Stimulated activated CD4-positive, alpha-beta T cell treated with anti-CD3 and anti-CD28 coated beads, Interleukin-2, amount 100 ng/mL, for 48 hours (primary cell): ENCODE measurements at places on chromosomes 1 and 21.

DNA sequence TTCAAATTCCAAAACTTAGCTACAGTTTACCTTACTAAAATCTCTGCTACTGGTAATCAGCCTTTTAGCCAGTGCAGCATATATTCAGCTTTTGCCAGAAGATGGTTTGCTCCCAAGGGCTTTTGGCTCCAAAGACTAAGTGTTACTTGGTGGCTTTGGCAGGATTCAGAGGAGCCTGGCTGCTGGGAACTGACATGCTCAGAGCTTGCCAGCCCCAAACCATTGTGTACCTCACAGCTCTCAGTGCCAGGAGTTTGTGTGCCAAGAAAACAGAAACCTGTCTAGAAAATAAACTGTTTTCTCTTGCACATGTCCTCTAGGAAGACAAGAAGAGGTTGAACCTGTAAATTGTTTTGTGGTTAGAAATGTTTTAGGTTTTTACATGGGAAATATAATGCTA, 315.9 kb downstream of the ST6GALNAC3 start:
- no peak for DNase-seq

GRCh38 chr1:100034470-100034869, 64.7 kb downstream of the SLC35A3 start:
- DNase-seq = no peak

DNA sequence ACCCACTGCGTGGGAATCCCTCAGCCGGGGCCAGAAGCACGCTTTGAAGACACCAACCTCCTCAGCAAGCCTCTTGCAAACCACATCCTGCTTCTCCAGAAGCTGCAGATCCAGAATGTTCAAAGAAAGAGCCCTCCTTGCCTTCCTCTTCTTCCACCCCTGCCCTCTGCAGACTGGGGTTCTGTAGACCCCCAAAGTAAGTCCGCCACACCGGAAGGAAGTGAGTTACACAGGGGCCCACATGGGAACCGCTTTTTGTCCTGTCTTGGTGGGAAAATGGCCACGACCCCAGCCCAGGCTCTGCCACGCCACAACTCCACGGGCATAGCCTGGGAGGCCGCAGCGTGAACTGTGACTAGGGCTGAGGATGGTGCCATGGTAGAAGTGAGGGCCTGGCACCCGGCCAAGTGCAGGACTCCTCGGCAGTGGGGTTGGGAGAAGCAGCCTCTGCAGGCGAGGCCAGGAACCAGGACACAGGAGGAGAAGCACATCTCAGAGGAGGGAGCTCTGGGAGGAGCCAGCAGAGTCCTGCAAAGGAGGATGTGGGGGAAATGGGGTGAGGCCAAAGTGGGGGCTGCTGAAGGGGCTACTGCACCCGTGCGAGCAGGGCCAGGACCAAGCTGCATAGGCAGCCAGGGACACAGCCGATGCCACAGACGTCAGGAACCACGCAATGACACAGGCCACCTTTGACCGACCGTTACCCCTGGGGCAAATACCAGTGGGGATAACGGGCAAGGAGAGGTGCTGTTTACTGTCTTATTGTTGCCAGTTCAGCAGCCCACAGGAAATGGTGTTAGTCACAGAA, 30.9 kb downstream of the PDE9A start:
- DNase-seq = peak; percentile 43

- no peak for DNase-seq
Measured at GRCh38 chr1:27011058-27011764, 1.4 kb downstream of the TENT5B start.

GRCh38 chr1:50493710-50494109, 70.5 kb upstream of the DMRTA2 start:
- DNase-seq = no peak

GRCh38 chr1:106063510-106063909, 993.0 kb upstream of the PRMT6 start:
- DNase-seq = no peak

DNA sequence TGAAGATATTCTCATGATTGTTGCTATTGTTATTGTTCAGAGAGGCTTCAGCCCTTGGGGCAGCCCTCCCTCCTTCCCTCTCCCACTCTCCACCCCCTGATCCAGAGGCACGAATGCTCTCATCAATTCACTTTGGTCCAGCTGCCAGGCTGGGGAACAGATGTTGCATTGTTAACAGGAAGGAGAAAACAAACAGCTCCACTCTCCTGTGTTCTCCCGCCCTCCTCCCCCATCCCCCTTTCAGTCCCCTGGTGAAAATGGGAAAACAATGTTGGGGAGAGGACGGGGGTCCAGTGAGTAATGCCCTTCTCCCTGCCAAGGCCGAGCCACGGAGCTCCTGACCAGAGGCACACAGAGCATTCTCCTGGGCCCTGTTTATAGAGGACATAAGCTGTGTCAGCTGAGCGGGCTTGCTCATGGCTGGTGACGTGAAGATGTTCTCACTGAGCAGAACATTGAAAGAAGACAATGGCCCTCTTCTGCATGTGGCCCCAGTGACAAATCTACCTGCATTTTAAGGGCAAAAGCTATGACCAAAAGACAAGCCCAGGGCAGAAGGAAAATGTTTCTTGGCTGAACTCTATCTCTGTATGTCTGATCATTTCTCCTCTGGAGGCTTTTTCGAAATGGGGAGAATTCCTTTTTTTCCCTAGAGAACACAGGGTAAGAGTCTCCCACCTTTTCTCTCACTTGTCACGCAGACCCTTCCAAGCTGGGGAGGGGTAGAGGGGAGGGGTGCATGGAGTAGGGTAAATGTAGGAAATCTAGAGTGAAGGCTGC, 111.7 kb downstream of the GLUL start:
- no peak for DNase-seq

DNA sequence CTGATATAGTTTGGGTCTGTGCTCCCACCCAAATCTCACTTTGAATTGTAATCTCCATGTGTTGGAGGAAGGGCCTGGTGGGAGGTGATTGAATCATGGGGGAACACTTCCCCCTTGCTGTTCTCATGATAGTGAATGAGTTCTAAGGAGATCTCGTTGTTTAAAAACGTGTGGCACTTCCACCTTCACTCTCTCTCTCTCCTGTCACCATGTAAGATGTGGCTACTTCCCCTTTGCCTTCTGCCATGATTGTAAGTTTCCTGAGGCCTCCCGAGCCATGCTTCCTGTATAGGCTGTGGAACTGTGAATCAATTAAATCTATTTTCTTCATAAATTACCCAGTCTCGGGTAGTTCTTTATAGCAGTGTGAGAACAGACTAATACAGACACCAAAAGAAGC, 40.4 kb downstream of the FRRS1 start:
- DNase-seq = no peak

DNA sequence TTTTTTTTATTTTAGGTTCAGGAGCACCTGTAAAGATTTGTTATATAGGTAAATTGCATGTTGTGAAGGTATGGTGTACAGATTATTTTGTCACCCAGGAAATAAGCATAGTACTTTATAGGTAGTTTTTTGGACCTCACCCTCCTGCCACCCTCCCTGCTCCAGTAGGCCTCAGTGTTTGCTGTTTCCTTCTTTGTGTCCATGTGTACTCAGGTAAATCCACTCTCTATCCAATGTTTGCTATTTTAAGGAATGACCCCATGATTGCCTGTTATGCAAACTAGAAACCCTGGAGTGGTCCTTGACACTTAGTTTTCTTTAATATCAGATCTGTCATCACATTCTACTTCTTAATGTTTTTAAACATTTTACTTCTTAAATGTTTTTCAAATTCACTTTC, 33.9 kb downstream of the LHX9 start:
- DNase-seq = no peak

- no peak for DNase-seq
Measured at GRCh38 chr1:40073062-40073461, 24.0 kb downstream of the PPT1 start.

GRCh38 chr1:155301342-155301841, at the start of gene PKLR:
PKLR (minus strand) TSS chr1:155301438; CDS start chr1:155301395, 43 bp downstream.
- DNase-seq = no peak

DNA sequence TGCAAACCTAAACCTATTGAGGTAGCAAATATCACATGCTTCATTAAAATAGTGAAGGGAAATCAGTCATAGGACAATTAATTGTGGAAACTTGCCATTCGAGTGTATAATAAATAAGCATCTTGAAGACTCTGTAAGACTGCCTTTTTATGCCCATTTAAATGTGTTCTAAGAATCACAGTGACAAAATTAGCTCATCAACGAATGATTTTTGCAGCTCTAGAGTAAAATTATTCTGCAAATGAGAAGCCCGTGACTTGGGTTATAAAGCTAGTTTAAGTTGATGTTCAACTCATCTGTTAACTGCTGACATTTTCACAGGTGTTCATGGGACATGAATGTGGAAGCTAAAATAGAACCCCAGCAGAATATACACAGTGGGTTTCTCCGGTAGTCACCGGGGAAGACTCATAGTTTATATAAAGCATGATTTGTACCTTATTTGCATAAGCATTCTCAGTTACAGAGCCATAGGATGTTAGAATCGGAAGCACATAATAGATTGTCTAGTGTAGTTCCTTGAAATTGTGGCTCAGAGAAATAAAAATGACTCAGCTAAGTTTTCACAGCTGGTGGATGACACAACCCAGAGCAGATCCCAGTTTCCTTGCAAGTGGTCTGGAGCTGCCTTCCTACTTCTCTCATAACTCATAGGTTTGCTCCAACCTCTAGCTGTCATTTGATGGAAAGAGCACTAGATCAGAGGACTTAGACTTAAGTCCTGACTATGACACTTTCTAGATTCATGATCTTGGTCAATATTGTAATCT, 107.3 kb downstream of the UCHL5 start:
- no peak for DNase-seq

DNA sequence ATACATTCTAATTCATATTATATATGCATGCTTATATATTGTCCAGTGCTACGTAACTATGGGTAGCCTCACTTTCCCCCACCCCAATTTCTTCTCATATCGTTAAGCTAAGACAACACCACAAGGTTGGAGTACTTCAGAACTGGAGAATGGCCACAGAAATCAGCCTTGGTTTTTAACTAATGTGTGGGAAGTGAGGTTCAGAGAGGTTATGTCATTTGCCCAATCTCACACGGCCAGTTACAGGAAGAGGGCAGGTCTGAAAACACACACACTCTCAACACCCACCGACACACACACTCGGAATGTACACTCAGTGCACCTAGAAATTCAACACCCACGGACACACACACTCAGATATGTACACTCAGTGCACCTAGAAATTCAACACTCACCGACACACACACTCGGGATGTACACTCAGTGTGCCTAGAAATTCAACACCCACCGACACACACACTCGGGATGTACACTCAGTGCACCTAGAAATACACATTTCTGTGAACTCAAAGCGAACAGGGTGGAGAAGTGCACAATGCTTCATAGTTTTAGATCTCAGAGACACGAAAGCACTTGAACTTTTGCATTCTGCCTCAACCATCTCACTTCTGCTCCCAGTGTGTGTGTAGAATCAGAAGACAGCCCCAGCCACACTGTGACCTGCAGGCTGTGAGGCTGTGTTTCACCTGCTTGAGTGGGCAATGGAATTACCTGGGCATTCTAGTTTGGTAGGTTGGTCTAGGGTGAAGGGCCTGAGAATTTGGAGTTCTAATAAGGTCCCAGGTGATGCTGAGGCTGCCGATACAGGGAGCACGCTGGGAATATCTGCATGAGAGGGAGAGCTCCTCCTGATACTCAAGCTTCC, 170.4 kb downstream of the CLIC6 start:
- DNase-seq = no peak
